ENCODE measurements at places on chromosomes 1 and 21.

DNA sequence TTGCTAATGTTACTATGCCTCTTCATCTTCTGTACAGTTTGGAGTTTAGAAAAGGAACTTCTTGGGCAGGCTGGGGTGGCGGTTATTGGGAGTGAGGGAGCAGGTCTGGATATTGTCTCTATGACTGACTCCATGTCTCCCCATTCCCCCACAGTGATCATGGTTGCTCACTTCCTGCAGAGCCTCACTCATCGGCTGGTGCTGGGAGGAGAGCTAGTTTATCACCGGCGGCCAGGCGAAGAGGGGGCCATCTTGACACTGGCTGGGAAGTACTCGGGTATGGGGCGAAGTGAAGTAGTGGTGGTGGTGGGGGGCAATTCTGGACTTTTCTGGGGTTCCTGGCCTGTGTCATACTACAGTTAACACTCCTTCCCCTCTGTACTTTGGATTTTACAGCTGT is 2.2 kb downstream of the TOMM40L start:
- no peak for DNase-seq

GRCh38 chr21:17269760-17270159 is 243.1 kb upstream of the CXADR start:
- DNase-seq = no peak

DNA sequence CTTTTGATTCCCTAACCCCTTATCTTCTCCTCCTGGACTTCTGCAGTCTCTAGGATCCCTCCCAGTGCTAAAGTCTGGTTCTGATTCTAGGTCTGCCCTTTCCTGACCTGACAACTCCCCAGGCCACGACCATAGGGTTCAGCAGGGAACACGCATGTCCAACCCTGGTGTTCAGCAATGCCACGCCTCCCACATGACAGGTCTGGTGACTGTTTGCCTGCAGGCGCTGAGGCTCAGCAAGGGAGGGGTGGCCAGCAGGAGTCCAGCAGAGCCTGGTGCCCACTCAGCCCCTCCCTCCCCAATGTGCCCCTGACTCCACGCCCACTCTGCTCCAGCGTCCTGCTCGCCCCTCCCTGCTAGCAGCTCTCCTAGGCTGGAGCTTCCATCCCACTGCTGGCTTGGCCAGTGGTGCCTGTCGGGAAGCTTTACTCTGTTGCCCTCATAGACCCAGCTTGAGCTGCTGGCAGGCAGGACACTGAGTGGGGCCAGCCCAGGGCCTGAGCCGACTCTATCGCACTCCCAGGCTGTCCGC is 17.3 kb downstream of the SLC9A1 start:
- DNase-seq = no peak

DNA sequence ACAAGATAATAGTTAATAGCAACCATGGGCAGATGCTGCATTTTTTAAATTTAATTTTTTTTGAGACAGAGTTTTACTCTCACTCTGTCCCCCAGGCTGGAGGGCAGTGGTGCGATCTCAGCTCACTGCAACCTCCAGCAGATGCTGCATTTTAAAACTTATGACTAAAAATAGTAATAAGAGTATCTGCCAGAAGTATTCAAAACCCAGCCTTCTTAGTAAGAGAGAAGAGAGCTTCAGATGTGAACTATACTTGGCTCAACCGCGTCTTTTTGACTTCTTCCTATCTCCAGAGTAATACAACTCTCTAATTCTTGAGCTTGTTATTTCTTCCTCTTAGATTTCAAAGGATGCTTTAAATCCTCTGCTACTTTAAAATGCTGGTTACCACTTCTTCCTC is 4.6 kb downstream of the RPS27 start:
- DNase-seq = no peak

DNA sequence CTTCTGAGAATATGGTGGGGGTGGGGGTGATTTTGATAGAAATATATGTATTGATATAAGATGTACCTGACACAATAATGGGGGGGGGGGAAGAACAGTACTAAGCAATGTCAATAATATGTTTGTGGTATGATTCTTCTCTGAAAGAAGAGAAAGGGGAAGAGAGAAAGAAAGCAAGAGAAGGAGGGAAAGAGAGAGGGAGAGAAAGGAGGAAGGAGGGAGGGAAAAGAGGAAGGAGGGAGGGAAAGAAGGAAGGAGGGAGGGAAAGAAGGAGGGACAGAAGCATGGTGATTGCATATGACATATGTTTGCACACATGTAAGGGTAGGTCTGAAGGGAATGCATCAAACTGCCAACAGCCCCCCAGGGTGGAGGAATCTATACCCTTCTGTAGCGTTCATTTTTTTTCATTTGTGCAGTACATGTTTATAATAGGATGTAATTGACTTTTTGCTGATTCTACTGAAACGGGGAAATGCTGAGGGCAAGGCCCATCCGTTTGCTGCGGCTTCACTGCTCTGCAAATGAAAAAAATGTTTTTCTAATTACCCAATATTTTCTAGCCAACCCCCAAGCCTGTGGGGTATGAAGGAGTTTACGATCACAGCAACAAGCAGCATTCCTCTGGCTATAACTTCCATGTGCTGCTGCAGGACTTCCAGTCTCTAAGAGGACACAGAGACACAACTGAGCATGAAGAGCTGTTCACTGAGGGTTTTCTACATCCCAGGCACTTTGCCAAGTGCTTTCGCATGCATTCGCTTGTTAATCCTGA is 119.3 kb upstream of the ZC3H12A start:
- DNase-seq = no peak

DNA sequence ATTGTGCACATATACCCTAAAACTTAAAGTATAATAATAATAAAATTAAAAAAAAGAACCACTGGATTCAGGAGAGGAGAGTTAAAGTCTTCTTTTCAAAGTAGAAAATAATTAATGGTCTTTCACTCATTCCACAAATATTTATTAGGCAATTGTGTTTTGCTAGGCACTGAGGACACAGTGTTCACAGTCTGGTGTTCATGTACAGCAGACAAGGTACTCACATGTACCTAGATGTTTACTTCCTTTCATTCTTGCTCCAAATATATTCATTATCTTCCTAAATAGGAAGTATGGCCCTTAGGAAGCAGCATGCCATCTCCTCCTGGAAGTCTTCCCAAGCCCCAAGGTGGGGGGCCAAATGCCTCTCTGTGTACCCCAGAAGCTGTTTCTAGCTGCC is 265.0 kb downstream of the NPHP4 start:
- DNase-seq = no peak

GRCh38 chr21:25788677-25789076 is 53.9 kb downstream of the GABPA start:
- DNase-seq = no peak

GRCh38 chr1:224509907-224510306 is 75.3 kb upstream of the WDR26 start:
- no peak for DNase-seq

DNA sequence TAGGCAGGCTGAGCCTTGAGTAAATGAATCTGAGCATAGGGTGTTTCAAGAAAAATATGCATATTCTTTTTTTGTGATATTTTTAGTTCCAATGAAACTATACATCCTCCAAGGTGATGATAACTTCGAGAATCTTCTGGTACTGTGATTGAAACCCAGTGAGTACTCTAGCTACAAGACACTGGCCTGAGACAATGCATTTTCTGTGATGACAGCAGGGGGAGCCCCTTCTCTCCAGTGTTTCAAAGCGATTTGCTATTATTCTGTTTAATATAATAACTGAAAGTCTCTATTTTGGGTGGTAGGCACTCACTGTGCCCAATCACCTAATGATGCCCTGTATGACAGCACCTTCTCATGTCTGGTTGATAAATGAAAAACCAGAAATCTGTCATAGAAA is 12.1 kb downstream of the IRF2BP2 start:
- DNase-seq = no peak

- DNase-seq = no peak
Measured at GRCh38 chr1:40818264-40818961, 34.8 kb downstream of the KCNQ4 start.

DNA sequence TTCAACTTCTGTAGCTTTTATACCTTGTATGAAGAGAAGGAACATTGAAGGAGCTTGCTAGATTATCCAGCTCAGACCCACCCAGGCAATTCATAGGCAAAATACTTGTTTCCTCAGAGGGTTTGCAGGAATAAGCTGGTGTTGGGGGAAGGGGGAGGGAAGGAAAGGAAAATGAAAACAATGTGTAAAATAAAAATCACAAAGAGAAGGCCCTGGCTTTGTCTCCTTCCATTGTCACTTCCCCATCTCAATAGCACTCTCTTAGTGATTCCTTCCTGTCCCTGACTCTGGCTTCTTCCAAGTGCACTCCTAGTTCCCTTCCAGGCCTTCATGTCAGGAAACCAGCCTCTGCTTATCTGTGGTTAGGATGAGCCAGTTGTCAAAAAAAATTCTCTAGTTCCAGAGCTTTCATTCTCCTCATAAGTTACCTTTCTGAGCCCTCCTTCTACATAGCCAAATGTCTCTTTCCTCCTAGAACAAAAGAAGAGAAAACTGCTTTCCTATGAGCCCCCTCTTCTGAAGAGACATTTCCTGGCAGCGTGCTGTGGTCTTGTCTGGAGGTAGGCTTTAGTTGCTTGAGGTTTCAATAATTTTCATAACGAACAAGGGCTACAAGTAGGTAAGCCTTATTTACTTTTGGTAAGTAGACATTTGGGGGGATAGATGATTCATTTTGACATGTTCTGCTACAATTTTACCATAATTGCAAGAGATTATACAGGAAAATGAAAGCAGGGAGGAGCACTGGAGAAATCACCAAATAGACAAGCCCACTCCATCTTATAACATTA is 45.7 kb downstream of the FASLG start:
- DNase-seq = no peak

- DNase-seq = no peak
Measured at GRCh38 chr1:156502391-156502893, 1.9 kb upstream of the MEF2D start.

DNA sequence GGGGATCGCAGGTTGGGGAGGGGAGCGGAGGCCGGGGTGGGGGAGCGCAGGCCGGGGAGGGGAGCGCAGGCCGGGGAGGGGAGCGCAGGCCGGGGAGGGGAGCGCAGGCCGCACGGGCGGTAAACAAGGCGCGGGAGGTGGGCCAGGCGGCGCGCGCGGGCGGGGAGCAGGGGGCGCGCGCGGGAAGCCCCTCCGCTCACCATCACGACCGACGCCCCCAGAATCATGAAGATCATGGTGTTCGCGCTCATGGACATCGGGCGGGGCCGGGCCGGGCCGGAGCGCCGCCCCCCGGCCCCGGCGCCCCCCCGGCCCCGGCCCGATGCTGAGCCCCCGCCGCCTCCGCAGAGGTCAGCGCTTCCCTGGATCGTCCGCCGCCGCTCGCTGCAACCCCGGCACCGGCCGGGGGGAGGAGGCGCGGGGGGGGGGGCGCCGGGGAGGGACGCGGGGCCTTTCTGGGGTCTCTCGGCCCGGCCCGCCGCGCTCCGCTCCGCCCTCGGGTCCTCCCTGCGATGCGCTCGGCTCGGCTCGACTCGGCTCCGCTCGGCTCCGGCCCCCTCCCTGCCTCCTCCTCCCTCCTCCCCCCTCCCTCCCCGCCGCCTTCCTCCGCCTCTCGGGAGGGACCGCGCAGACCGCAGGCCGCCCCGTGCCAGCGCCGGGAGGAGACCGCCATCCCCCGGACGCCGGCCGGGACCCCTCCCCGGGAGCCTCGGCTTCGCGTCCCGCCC is at the start of gene TMEM240:
Gene TMEM240 (minus strand): TSS at position 535 of the 728 bp plus-strand sequence. CDS start 278 bp downstream, at position 257.
- DNase-seq = no peak
